ENCODE measurements at places on chromosomes 7 and 10. TPM values are rescaled to one million over a fixed set of nuclear protein-coding genes. Genes with fewer than 3 reads are reported as not detected.

DNA sequence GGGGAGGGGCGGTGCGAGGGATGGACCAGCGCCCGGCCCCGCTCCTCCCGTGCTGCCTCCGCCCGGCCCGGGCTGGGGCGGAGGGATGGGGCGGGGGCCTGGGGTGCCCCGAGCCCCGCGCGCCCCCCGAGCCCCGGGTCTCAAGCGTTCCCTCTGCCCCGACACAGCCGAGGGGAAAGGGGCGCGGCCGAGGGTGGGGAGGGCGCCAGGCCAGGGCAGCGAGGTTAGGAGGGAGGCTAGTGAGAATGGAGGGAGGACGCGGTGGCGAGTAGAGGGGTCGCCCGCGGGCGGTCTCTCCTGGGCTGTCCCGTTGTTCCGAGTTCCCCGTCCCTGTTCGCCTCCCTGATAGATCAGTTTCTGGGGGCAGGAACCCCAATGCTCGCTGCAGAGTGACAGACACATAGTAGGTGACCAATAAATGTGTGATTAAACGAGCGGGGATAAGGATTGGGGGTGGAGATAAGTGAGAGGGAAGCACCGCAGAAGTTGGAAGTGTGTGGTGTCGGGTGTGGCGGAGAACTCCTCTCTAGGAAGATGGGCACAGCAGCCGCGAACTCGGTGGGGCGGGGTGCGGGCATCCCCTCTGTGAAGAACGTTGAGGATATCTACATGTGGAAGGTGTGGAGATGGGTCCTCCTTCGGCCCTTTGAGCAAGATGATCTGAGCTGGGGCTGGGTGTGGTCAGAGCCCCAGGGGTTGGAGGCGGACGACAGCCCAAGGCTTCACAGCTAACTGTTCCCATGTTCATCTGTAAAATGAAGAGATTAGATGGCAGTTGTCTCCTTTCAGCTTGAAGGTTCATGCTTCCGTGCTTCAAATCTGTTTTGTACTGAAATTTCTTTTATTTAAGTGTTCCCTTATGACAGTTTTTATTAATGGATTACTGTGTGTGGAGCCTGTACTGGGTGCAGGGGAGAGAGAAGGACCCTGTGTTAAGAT lies 580 bp downstream of the ZNF775 start:
- peak overlapping the region; percentile 52 for H3K27ac ChIP-seq
- H3K27me3 ChIP-seq = no peaks in the 10 kb centered on the region
- no peaks in the 10 kb centered on the region for H3K36me3 ChIP-seq
- DNase-seq = no peak
- peak overlapping the region; percentile 86 for H3K4me3 ChIP-seq

- DNase-seq = no peak
- no peaks in the 10 kb centered on the region for H3K27me3 ChIP-seq
- H3K4me1 ChIP-seq = peaks cover 6% of the 10 kb centered on the region
- H3K27ac ChIP-seq = no peak overlapping the region
These were observed 49.8 kb upstream of the FAM133B start for GRCh38 chr7:92639966-92640365.

DNA sequence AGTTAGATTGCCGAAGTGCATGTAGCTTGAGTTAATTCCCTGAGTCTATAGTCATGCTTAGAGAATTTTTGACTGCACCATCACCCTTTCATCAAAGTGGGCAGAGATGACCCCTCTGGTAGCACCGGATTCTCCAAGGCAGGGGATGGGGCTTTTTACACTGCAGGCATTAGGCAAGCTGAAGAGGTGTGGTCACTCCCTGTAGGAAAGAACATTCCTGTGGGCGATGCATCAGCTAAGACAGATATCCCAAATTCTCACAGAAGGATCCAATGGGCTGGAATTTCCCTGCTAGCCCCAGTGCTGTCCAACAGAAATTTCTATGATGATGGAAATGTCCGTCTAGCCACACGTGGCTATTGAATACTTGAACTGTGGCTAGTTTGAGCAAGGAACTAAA lies 118.2 kb downstream of the ADAM12 start:
- H3K27me3 ChIP-seq = no peaks in the 10 kb centered on the region
- H3K27ac ChIP-seq = no peak overlapping the region
- H3K4me1 ChIP-seq = no peaks in the 10 kb centered on the region
- peak; percentile 100 for DNase-seq

DNA sequence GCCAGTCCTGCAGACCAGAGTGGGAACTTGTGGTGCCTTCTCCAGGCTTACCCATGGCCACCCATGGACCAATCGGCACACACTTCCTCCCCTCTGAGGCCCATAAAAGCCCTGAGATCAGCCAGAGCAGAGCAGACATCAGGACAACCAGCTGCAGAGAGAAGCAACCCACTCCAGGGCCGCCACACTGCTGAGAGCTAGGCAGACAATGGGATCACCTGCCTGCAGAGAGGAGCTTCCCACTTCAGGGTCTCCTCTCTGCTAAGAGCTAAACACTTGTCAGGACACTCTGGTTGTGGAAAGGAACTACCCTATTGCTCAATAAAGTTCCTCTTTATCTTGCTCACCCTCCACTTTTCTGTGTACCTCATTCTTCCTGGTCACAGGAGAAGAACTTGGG lies 34.0 kb downstream of the C7orf25 start:
- no peaks in the 10 kb centered on the region for H3K27me3 ChIP-seq
- DNase-seq = no peak
- H3K27ac ChIP-seq = no peak overlapping the region
- H3K4me1 ChIP-seq = no peaks in the 10 kb centered on the region

DNA sequence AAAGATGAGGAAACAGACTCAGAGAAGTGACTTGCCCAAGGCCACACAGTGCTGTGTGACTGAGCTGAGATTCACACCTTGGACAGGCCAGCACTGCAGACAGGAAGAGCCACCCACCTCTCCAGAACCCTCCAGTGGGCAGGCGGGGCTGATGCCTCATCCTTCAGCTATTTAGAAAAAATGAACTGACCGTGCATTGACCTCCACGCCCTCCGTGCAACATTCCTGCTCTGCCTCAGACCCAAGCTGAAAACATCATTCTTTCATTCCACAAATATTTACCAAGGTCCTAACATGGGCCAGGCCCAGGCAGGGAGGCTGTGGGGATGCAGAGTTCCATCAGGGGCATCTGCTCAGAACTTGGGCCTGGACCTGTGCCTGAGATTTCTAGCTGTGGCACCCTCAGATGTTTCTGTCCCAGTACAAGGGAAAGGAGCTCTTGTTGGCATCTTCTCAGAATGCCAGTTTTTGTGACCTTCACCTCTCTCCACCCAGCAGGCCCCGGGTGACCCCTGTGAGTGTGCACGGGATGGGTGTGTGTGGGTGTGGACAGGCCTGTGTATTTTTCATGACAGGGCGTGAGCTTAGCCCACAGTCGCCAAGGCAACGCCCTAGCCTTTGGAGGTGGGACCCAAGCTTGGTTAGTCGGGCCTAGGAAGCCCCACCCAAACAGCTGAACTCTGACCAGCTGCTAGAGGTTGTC lies 6.5 kb downstream of the VSIR start:
- peak; percentile 92 for DNase-seq
- peaks cover 1% of the 10 kb centered on the region for H3K36me3 ChIP-seq
- peak overlapping the region; percentile 74 for H3K27ac ChIP-seq
- H3K27me3 ChIP-seq = no peaks in the 10 kb centered on the region

DNA sequence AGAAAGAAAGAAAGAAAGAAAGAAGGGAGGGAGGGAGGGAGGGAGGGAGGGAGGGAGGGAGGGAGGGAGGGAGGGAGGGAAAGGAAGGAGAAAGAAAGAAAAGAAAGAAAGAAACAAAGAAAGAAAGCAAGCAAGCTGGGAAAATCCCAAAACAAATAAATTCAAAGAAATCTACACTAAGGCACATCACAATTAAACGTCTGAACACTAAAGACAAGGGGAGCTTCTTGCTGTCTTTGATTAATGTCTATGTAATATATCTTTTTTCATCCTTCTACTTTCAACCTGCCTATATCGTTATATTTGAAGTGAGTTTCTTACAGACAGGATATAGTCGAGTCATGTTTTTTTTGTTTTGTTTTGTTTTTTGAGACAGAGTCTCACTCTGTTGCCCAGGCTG lies 28.3 kb upstream of the EBF3 start:
- DNase-seq = no peak
- H3K36me3 ChIP-seq = no peaks in the 10 kb centered on the region
- H3K27me3 ChIP-seq = no peaks in the 10 kb centered on the region
- H3K27ac ChIP-seq = no peak overlapping the region

- no peaks in the 10 kb centered on the region for H3K36me3 ChIP-seq
- H3K27me3 ChIP-seq = no peaks in the 10 kb centered on the region
- no peak for DNase-seq
- H3K27ac ChIP-seq = no peak overlapping the region
- H3K4me3 ChIP-seq = no peak overlapping the region
These were observed 21.0 kb downstream of the GRB10 start for GRCh38 chr7:50761713-50762112.

DNA sequence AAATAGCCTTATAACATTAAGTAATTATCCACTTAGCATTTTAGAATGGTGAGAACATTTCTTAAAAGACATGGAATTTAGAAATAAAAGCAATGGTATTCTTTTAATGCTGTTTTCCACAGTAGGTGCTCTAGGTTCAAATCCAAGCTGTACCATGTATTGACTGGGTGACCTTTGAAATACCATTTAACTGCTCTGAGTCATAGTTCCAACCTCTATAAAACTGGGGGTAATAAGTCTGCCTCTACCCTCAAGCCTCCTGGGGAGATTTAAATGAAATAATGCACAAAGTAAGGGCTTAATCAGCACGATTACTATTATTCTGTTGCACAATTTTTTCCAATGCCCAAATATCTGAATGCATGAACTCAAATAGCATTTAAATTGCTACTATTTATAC lies 236.4 kb upstream of the CCDC6 start:
- no peaks in the 10 kb centered on the region for H3K36me3 ChIP-seq
- H3K27ac ChIP-seq = no peak overlapping the region
- no peaks in the 10 kb centered on the region for H3K27me3 ChIP-seq
- no peak for DNase-seq
- H3K4me1 ChIP-seq = peaks cover 5% of the 10 kb centered on the region

DNA sequence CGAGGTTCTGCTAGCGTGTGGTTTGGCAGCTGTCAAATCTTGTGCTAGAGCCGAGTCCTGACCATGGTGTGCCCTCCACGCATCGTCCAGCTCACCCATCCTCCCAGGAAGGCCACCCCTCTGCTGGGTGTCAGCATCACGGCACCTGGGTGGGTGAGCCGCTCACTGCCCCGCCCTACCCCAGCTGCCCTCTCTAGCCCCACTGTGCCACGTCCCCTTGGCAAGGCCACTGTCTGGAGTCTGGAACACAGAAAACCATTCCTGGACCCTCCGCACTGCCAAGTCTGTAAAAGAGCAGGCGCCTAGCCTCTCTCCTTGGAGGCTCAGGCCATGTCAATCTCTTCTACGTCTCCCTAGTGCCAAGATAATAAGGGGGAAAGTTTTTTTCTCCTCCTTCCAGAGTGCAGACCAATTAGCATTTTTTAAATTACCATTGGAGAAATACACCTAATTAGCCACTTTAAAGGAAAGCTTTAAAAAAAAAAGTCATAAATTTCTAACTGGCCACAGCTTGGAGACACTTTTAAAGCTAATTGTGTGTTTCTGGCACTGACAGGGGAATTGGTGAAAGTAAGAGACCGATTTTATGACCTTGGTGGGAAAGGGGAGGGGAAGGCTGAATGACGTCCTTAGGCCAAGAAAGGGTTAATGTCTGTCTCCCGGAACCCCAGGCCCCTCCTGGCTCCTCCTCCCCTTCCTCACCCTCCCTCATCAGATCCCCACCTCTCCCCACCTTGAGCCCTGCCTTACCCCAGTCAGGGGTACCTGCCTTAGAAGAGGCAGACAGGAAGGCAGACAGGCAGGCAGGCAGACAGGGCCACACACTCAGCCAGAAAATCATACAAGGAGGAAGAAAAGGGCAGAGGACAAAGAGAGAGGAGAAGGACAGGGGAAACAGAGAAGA lies 151.2 kb downstream of the PLXNA4 start:
- H3K27ac ChIP-seq = no peak overlapping the region
- H3K4me1 ChIP-seq = peaks cover 12% of the 10 kb centered on the region
- DNase-seq = no peak
- H3K4me3 ChIP-seq = no peak overlapping the region

DNA sequence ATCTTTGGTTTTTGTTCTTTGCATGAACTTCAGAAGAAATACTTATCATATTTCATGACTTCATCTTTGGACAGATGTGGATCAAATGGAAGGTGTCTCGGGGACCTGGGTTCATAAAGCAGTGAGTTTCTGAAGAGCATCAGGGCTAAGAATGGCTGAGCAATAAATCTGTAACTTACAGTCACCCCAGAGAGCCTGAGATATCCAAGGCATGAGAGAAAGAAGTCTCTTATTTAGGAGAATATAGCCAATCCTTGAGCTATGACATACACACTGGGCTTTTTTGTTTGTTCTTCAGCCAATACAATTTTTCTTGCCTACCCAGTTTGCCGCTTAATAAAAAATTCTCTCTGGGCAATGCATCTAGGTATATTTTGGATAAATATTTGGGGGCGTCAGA lies 252.6 kb upstream of the INHBA start:
- no peaks in the 10 kb centered on the region for H3K27me3 ChIP-seq
- no peak for DNase-seq
- no peaks in the 10 kb centered on the region for H3K36me3 ChIP-seq
- H3K4me1 ChIP-seq = peaks cover 22% of the 10 kb centered on the region

- no peak overlapping the region for H3K27ac ChIP-seq
- H3K36me3 ChIP-seq = no peaks in the 10 kb centered on the region
- no peak overlapping the region for H3K4me3 ChIP-seq
- no peaks in the 10 kb centered on the region for H3K4me1 ChIP-seq
- peak; percentile 35 for DNase-seq
These were observed 1361.7 kb downstream of the XPNPEP1 start for GRCh38 chr10:108561649-108562048.

DNA sequence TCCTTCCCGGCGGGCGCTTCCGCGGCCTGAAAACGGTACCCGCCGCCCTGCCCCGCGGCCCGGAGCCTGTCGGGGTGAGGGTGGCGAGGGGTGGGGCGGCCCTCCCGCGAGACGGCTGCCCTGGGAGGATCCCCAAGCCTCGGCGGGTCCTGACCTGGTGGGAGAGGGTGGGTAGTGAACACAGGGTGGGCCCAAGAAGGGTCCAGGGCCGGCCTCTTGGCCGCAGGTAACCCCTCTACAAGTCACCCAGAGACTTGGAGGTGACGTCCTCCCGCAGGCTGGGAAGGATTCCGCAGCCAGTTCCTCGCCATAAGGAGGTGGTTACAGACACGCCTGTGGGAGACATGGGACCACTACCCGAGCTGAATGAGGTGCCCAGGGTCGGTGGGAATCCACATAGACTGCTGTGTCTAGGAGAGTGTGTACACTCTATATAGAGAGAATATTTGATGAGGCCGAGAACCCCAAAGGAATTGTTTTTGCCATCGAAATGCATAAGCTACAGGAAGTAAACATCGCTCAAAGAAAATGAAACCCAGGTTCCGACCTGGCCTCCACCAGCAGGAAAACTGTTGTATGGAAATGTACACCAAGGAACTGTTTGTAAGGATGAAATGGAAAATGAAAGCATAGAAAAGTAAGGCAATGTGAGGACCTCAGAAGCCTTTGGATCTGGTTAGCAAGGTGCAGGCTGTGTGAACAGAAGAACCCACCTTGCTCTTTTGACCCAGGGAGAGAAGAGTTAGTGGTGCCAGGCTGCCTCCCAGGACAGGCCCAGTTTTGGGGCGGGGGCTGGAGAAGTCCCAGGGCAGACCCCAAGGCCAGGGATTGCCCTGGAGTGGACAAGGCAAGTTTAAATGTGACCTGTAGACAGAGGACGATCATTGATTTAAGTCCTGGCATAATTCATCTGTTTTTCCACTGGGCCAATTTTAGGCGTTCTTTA lies 659 bp downstream of the OPTN start:
- H3K4me3 ChIP-seq = peak overlapping the region; percentile 89
- peak overlapping the region; percentile 91 for H3K27ac ChIP-seq
- peaks cover 2% of the 10 kb centered on the region for H3K36me3 ChIP-seq

The HMX3 gene
- total RNA-seq = not detected

The RARRES2 gene
- total RNA-seq = 174 TPM

The LIPJ gene
- total RNA-seq = 0.26 TPM

The SPOCK2 gene
- 0.33 TPM for total RNA-seq

The FAM25A gene
- total RNA-seq = not detected

The PILRA gene
- total RNA-seq = 0.33 TPM

All from fibroblast of lung (primary cell).